ENCODE measurements at places on chromosomes 1 and 21.

GRCh38 chr1:245256528-245256927 is 101.7 kb downstream of the KIF26B start:
- DNase-seq: no peak

- DNase-seq: no peak
These were observed 384.4 kb upstream of the POU3F1 start for GRCh38 chr1:38430949-38431348.

- DNase-seq: no peak
These were observed 301.8 kb upstream of the DUSP10 start for GRCh38 chr1:222043444-222044292.

GRCh38 chr1:42944246-42944928 is 14.3 kb downstream of the SLC2A1 start:
- DNase-seq: no peak

Measured in NCI-H526 (cell line).